ENCODE measurements at places on chromosomes 7 and 10.

DNA sequence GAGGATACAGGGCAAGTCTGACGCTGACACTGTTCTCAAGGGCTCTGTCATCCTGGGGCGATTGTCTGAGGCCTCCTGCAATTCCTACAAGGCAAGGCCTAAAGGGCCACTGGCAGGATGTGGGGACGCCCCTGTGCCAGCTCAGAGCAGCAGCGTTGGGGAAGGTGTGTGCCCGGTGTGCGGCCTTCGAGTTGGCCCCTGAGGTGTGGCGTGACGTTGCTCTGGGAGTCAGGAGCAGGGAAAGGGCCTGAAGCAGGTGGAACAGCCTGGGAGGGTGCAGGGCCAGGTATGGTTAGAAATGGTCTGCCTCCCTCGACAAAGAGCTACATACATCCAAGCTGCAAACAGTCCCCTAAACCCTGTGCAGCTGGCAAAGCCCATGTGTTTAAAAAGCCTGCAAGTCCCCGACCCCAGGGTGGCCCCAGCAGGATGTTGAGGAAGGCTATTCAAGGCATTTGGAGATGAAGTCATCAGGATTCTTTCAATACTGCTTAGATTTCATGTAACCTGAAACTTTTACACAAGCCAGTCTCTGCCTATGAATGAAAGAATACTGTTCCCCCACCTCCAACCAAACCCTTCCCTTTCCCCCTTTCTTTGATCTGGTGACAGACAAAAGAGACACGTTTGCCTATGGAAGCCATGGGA is 142.5 kb upstream of the TNS3 start:
- no peak for DNase-seq

DNA sequence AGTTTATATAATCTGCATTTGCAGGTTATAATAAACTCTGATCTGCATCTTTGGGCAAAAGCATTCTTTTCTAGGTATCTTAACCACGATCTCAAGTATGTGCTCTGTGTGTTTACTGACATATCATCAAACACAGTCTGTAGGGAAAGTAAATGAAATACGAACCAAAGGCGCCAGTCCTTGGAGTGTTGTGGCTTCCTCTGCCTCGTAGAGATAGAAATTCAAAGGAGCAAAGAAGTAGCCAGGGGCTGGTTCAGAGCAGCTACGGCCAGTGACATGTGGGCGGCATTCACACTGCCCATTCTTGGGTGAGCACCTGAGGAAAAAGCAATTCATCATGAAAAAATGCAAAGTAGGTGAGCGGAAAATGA is 38.7 kb downstream of the LAMB4 start:
- no peak for DNase-seq

DNA sequence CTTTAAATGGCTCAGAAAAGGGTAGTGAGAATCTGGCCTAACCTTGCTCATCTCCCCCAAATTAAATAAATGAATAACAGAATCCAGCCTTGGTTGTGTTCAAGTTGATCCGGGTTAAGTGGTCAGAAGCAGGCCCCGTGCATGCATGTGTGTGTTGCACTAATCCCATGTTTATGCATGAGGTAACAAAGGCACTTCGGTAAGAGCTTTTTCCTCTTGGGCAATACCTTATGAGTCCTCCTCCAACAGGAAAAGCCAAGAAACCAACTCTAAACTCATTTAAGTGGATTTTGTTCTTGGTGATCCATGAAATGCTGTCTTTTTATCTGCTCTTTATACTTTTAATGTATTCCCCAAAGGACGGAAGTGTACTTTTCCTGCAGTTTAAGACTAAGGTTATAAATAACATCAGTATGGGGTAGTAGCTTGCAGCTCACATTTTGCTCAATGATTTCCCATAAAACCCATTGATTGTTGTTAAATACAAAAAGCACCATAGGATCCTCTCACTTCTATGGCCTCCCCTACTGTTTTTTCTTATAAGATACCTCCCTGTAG is 104.9 kb upstream of the YAE1 start:
- DNase-seq: no peak

DNA sequence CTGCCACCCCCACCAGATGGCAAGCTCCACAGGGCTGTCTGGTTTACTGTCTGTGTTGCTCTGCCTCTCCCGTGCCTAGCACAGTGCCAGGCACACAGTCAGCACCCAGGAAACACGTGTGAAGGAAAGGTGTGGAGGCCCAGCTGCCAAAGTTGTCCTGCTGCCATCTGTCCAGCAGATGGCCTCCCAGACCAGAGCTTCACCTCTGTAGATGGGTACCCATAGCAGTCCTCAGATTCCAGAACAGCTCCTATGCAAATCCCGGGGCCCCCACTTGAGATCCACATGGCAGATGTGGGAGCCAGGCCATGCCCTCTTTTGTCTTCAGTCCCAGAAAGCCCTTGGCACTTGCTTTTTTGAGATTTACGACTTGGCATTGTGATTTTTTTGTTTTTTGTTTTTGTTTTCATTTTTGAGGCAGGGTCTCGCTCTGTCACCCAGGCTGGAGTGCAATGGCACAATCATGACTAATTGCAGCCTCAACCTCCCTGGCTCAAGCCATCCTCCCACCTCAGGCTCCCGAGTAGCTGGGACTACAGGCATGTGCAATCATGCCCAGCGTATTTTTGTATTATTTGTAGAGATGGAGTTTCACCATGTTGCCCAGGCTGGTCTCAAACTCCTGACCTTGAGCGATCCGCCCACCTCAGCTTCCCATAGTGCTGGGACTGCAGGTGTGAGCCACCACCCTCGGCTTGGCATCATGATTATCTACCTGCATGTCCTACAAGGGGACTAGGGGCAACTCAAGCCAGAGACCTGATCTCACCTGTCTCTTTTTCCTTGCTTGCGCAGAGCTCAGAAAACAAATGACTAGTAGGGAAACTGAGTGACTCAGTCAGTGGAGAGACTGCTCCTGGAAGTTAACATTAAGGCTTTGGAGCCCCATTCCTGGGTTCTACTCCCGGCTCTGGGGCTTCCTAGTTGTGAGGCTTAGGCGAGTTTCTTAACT is 16.9 kb upstream of the PALD1 start:
- DNase-seq: no peak

GRCh38 chr10:113562069-113562468 is 9.2 kb downstream of the HABP2 start:
- no peak for DNase-seq

DNA sequence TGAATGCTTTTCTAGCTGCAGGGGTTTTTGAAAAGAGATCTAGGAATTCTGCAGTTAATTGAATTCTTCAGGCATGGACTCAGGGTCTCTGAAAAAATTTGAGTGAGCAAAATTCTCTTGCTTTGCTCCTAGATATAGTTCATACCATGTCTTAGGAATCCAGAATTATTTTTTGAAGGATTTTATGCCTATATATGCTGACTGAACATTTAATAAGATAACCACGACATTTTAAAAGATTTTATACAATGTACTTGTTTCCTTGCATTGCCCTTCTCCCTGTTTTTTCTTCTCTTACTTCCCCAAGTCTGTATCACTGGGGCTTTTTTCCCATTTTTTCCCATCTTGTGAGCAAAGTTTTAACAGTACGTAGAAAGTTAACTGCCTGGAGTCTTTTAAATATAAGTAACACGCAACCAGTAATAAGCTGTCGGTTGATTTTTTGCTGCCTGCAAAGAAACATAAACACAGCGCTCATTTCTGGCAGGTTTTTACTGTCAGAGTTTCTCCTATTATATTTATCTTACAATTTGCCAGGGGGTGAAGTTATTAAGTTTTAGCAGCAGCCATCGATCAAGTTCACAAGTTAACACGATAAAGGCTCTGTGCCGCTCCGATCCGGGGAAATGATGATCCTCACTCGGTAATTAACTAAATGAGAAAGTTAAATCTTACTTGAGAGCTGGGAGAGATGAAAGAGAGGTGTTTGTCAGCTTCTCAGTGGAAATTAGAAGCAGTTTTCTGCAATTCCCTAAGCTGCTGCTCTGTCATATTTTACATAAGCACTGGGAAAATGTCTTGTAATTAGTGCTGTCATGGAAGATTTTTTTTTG is 81.0 kb downstream of the POLL start:
- no peak for DNase-seq

- DNase-seq: no peak
Observed at GRCh38 chr7:29442146-29442545, 121.5 kb upstream of the PRR15 start.

Data from bone marrow (tissue), 2 donors.